Hair follicle dermal papilla cell (primary cell): ENCODE measurements at places on chromosomes 2 and 18. TPM values are rescaled to one million over a fixed set of nuclear protein-coding genes. Genes with fewer than 3 reads are reported as not detected.

DSEL gene
- 123 and 139 TPM in 2 replicates for total RNA-seq

KCNJ13 gene
- not detected in 2 replicates for total RNA-seq

POU3F3 gene
- total RNA-seq = under 0.01 TPM in 1 of 2 replicates, not detected in the other

SCG2 gene
- 0.12 and 0.32 TPM in 2 replicates for total RNA-seq

LRP1B gene
- total RNA-seq = 0.12 and 0.32 TPM in 2 replicates

RGPD4 gene
- total RNA-seq = under 0.01 TPM in 1 of 2 replicates, not detected in the other

SGPP2 gene
- total RNA-seq = 0.12 and 0.32 TPM in 2 replicates

GPR45 gene
- total RNA-seq = not detected in 2 replicates

TM4SF20 gene
- total RNA-seq = under 0.01 and 1.5 TPM in 2 replicates

NEDD4L gene
- 29.0 and 30.5 TPM in 2 replicates for total RNA-seq

ANKRD30B gene
- 0.24 TPM in 1 of 2 replicates, not detected in the other for total RNA-seq

CXCR1 gene
- not detected in 2 replicates for total RNA-seq

LRP2 gene
- not detected in 2 replicates for total RNA-seq

PGAP1 gene
- 9.2 and 12.0 TPM in 2 replicates for total RNA-seq

MGAT4A gene
- total RNA-seq = 0.16 and 0.24 TPM in 2 replicates

DNAH7 gene
- total RNA-seq = 0.85 and 0.97 TPM in 2 replicates

SCYGR4 gene
- not detected in 2 replicates for total RNA-seq

SLC20A1 gene
- 46.4 and 51.0 TPM in 2 replicates for total RNA-seq

GAREM1 gene
- 3.0 and 3.7 TPM in 2 replicates for total RNA-seq

AQP12B gene
- total RNA-seq = not detected in 2 replicates

KIAA1328 gene
- total RNA-seq = 10.1 and 12.5 TPM in 2 replicates

LYPD6 gene
- 9.0 and 9.4 TPM in 2 replicates for total RNA-seq

AFG3L2 gene
- total RNA-seq = 40.9 and 45.9 TPM in 2 replicates

TOGARAM2 gene
- under 0.01 TPM in 1 of 2 replicates, not detected in the other for total RNA-seq

LYG1 gene
- 0.32 TPM in 1 of 2 replicates, not detected in the other for total RNA-seq

OSGEPL1 gene
- 3.2 and 4.7 TPM in 2 replicates for total RNA-seq

GPD2 gene
- 48.6 and 49.7 TPM in 2 replicates for total RNA-seq

AGPS gene
- total RNA-seq = 37.4 and 41.4 TPM in 2 replicates

TRIM43 gene
- not detected in 2 replicates for total RNA-seq

NCKAP5 gene
- total RNA-seq = 0.49 and 0.85 TPM in 2 replicates

MPP4 gene
- 0.73 and 0.97 TPM in 2 replicates for total RNA-seq

HSBP1L1 gene
- total RNA-seq = 1.8 and 4.1 TPM in 2 replicates

C2orf78 gene
- total RNA-seq = not detected in 2 replicates

KCNS3 gene
- total RNA-seq = 1.3 and 2.4 TPM in 2 replicates

SERPINB8 gene
- 25.1 and 28.1 TPM in 2 replicates for total RNA-seq

ACADL gene
- total RNA-seq = 0.16 TPM in 1 of 2 replicates, not detected in the other

DNAJC5G gene
- not detected in 2 replicates for total RNA-seq

ZNF532 gene
- 43.7 and 72.5 TPM in 2 replicates for total RNA-seq

C2orf80 gene
- not detected in 2 replicates for total RNA-seq

ALPG gene
- total RNA-seq = not detected in 2 replicates

CHRNG gene
- total RNA-seq = not detected in 2 replicates

CHMP1B gene
- total RNA-seq = 39.4 and 47.0 TPM in 2 replicates

ALLC gene
- not detected in 2 replicates for total RNA-seq
